ENCODE measurements at places on chromosomes 7 and 10.

GRCh38 chr7:22632674-22633073 is 94.3 kb upstream of the IL6 start:
- no peak for DNase-seq

DNA sequence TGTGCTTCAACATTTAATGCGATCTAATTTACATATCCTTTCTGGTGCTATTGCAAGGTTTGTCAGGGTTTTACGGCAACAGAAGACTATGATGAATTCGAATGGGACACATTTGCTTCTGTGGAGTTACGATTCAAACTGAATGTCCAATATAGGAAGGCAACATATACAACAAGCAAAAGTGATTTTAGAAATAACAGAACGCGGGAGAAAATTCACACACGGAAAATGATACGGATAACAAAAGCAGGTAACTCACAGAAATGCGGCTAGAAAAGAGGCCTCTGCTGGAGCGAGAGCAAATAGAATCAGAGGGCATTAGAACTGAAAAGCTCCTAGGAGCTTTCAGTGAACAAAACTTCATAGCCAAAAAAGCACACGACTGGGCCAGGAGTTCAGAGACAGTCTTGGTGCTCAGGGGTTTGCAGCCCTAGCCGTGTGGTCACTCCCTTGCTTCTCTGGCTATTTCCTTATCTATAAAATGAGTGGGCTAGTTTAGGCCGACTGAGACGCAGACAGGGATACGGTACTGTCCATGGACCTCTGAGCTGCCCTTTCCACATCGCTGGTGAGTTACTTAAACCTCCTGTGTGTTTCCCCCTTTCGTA is 557 bp upstream of the TAX1BP1 start:
- no peak for DNase-seq

DNA sequence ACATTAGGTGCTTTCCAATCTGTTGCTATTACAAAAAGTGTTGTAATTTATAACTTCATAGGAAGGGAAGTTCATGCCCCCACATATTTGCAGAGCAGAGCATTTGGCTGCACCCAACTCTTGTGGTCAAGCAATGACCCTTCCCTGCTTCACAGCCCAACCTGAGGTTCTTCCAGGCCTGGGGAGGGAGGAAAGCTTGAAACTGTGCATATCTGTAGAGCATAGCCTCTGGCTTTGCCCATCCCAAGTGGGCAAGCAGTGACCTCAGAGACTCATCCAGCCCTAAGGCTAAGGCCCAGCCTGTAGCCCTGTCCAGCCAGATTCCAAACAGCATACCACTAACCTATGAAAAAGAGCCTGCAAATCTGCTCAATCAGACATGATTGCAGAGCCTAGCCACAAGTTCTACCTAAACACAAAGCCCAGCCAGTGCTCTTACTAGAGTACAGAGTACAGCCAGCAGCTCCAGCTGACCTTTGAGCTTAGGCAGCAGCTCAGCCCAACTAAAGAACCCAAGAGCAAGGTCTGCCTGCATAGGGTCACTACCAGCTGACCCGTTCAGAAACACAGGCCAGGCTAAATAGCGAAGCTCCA is 14.4 kb upstream of the GSTK1 start:
- DNase-seq: no peak

DNA sequence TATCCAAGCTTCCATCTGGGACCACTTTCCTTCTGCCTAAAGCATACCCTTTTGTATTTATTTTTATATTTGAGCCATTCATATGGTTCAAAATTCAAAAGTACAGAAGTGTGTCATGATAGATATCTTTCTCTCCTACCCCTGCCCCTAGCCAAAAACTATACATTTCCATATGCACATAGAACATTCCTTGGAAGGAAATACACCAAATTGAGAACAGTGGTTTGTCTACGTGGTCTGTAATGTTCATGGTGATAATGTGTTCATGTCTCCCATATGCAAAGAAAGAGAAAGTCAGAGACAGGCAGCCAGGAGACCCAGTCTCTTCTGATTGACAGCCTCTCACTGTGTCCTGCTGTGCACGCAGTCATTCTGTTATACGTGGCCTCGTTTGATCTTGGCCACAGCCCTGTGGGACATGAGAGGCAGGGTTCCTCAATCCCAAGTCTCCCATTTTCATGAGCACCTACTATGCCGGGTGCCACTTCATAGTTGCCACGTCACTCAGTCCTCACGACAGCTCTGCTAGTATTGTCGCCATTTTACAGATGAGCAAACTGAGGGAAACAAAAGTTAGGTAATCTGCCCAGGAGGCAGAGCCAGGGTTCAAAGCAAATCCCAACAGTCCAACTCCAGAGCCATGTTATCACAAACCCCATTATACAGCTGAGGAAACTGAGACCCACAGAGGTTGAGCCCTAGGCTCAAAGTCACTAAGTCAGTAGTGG is 8.0 kb upstream of the CDH23 start:
- no peak for DNase-seq

GRCh38 chr7:50640779-50641178 is 75.6 kb upstream of the DDC start:
- DNase-seq: no peak

DNA sequence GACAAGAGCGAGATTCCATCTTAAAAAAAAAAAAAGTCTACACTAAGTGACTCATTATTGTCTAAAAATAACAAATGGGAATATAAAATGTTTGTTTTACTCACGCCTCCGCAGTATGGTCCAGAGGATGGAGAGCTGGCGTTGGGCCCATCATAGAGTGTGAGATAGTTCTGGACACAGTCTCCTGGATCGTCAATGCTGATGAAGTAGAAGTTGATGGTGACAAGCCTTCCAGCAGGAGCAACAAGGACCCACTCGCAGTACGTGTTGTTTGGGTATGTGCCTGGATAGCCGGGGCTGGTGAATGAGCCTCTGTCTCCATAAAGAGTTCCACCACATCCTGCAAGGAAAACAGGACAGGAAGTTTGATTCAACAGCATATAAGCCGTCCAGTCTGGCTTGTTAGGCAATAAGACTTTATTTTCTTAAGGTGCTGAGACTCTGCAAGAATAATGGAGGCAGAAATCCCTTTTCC is 11.5 kb upstream of the RSU1 start:
- no peak for DNase-seq

DNA sequence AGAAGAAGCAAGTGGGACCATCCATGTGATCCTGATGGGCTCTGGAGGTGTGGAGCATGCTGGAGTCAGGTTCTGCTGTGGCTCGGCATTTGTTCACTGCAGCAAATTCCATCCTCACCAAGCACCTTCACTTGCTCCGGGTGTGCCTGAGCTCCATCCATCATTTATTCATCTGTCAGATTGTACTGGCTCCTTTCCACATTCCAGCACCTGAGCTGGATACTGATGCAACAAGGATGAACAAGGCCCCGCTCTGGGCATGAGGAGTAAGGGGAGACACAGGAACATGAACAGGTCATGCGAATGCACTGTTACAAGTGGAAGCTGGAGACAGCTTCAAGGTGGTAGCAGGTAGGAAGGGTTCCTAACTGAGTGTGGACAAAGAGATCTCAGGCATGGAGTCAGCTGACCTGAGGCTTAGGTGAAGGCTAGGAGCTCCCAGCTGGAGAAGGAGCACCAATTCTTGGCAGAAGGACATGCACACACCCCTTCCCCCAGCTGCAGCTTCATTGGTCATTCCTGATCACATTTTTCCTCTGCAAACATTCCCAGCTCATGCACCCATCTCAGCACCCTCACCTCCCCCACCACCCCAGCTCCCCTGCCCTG is 133.7 kb upstream of the ZMIZ1 start:
- no peak for DNase-seq

- DNase-seq: no peak
These were observed 125.6 kb downstream of the SEMA3A start for GRCh38 chr7:84069033-84069432.

DNA sequence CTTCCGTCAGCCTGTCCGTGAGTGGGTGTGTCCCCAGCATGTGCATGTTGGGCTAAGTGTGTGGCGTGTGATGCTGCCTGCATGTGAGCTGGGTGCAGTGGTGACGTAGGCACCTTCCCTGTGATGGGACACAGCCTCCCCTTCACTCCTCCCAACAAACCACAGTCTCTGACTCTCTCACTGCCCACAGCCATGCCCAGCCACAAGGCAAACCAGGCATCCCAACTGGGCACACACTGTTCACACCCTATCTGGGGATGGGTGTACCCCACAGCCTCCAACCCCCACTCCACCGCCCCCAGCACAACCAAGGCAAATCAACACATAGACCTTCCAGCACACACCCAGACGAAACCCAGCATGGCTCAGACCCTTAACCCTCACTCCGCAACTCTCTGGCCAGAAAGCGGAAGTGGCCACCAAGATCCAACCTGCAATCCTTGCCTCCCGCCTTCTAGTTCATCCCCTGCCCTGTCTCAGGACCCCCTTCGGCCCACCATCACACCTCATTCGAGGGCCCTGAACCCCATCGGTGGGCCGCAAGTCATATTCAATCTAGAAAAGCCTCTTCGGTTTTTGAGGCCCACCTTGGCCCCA is 10.4 kb downstream of the PSD start:
- no peak for DNase-seq
